Activated CD4-positive, alpha-beta T cell treated with anti-CD3 and anti-CD28 coated beads, Interleukin-2, Interleukin-6, amounts not matched to agents 100 ng/mL and 50 ng/mL, durations not matched to agents 16 hours and 8 hours (primary cell): ENCODE measurements at places on chromosomes 5 and 9.

GRCh38 chr9:128249908-128250838, 25.6 kb downstream of the GOLGA2 start:
- DNase-seq = peak; percentile 98

GRCh38 chr5:65382582-65382981, 99.1 kb downstream of the ADAMTS6 start:
- DNase-seq = no peak

- no peak for DNase-seq
Observed at GRCh38 chr5:179269781-179270543, 75.3 kb downstream of the ADAMTS2 start.

- DNase-seq = no peak
Observed at GRCh38 chr5:120544043-120544442, 79.9 kb downstream of the PRR16 start.

DNA sequence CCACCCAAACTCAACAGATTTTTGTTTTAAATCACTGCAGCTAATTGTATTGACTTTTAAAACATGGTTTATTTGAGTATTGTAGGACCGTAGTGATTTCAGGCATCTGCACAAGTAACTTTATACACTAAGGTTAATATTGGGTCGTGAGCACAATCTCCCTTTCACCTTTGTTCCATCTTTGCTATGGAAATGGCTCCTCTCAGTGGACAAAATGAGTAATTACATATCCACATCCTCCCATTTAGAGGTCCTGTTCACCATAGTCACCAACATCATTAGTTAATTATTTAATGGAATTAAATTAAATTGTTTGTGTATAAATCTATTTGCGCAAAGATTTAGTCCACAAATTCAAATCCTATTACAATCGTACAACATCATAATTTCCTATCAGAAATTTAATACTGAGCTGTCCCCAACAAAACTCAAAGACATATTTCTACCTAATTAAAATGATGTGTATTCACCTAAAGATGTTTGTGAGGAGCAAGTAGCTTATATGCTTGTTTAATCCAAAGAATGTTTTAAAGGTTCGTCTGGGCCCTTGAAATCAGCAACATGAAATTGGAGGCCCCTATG, 173.0 kb upstream of the DAPK1 start:
- peak; percentile 61 for DNase-seq

GRCh38 chr9:34545497-34545896, 22.7 kb upstream of the ENHO start:
- DNase-seq = no peak

GRCh38 chr9:124794902-124795491, 18.1 kb downstream of the OLFML2A start:
- DNase-seq = no peak

DNA sequence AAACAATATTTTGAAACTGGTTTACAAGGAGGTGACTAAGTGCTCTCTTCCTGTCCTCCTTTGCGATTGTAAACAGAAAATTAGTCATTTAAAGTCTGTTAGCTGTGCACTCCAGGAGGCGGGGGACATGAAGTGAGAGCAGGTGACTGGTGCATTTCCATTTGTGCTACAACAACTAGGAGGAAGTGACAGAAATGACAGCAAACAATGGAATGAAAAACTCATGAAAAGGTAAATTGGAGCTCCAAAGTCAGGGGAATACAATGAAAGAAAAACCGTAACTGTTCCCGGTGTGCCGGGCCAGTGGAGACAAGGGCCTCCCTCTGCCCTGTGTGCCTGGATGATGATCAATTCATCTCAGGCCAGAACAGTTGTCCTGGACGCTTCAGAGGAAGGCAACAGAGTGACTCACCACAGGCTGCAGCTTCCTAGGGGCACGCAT, 439.9 kb downstream of the GADD45G start:
- DNase-seq = peak; percentile 63

DNA sequence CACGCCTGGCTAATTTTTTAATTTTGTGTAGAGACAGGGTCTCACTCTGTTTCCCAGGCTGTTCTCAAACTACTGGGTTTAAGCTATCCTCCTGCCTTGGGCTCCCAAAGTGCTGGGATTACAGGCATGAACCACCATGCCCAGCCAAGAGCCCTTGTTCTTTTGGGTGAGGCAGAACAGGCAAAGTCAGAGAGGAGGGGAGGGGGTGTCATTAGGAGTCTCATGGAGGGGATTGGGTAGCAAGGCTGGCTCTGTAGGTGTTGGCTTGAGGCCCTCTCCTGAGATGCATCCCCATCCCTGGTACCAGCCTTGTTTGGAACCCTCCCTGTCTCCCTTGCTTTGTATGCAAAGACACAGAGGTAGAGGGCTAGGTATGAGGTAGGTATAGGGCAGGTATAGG, 24.1 kb downstream of the GSN start:
- DNase-seq = no peak

DNA sequence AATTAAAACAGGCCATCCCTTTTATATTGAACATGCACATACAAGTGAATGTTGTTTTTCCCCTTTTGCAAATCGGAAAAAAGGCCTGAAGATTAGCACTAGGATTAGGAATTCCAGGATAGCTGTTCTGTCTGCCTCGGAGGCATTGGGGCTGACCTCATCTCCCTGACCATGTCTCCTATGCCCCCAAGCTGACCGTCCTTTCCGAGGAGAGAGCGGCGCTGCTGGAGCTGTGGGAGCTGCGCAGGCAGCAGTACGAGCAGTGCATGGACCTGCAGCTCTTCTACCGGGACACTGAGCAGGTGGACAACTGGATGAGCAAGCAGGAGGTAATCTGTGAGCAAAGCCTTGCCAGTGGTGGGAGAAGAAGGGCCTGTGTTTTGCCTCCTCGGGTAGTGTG, 28.3 kb downstream of the SPTAN1 start:
- no peak for DNase-seq

- peak; percentile 38 for DNase-seq
Observed at GRCh38 chr5:41482715-41483114, 27.7 kb downstream of the PLCXD3 start.

- no peak for DNase-seq
Observed at GRCh38 chr9:37859043-37859442, 44.9 kb downstream of the SLC25A51 start.

DNA sequence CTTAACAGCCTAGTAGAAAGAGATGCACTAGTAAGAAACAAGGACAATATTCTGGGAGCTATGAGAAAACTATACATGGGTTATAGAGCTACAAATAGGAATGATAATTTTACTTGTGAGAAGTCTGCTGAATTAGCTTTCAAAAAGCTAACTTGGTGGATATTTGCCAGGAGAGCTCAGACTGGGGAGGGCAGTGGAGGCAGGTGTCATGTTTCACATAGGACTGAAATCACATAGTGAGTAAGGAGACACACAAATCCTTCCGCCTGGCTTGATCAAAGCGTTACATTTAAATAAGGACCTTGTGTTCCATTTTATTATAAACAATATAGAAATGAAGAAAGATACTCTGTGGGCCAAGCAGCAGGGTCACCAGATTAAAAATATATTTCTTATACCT, 235.0 kb downstream of the ISL1 start:
- DNase-seq = no peak

- DNase-seq = no peak
Observed at GRCh38 chr9:80163889-80164288, 592.1 kb downstream of the TLE4 start.

GRCh38 chr9:95870352-95870751, 5.1 kb upstream of the ERCC6L2 start:
- DNase-seq = no peak

DNA sequence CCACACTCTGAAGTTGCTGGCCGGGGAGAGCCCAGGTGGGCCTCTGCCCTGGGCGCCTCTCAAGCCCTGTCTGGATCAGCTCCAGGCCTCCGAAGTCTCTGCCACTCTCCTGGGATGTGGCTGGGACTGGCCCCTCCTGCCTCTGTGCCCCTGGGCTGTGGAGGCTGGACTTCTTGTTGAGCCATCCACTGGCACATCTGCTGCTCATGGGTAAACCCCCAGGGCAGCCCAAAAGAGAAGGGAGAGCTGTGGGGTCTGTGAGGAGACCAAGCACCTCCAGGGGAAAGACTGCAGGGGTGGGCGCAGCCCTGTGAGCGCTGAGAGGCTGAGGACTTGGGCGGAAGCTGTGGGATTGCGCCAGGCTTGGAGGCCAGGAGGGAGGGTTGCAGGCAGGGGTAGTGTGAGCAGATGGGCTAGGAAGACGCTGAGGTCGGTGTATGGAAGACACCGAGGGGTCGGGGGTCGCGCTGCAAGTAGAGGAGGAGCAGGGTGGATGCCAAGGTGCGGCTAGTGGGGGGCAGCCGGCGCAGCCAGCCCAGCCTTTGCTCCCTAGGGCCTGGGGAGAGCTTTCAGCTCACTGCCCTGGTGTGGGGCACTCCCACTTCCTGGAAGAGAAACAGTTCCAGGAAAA, 118.1 kb downstream of the WNK2 start:
- DNase-seq = no peak

- DNase-seq = no peak
Observed at GRCh38 chr9:84538879-84539278, 130.7 kb upstream of the NTRK2 start.

DNA sequence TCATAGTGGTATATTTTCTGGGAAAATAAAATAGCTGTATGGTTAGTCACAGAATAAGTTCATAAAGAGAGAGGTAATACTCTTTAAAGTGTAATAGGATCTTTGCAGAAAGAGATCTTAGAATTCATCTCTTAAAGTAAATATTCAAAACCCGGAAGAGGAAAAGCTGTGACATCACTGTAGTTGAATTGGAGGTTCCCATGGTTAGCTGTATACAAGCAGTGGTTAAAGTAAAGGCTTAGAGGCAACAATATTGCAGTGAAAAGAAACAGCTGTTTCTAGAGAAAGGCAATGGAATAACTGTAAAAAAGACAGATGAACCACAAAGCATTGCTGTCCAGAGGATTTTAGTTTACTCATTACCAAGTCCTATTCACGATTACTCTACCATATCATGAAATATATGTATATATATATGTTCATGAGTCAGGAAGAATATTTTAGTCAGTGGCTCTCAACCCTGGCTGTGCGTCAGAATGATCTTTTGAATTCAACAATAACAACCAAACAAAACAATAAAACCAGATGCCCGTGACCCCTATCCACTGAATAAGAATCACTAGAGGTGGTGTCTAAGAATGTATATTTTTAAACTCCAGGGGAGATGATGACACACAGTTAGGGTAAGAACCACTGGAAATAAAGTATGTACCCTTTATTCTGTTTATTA, 4.7 kb downstream of the ERCC6L2 start:
- DNase-seq = no peak

DNA sequence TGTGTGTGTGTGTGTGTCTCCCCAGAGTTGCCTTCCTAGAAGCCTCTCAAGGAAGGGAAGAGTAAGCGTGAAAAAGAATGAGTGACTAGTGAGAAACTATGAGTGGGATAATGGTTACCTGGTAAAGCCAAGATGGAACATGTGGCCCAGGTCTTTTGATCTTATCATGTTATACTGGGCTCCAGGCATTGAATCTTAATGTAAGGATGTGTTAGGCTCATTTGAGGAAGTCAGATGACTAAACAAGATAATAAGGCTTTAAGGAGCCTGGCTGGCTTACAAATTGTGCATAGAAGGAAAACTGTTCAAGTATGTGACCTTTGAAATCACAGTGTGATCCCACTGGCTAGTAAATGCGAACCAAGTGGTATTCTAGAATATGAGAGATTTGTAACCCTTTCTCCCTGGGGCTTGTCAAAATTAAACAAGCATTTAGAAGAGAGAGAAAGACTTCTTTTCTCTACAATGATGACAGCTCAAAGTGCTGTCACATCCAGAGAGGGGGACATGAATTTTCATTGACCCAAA, 29.9 kb upstream of the HMHB1 start:
- DNase-seq = no peak

DNA sequence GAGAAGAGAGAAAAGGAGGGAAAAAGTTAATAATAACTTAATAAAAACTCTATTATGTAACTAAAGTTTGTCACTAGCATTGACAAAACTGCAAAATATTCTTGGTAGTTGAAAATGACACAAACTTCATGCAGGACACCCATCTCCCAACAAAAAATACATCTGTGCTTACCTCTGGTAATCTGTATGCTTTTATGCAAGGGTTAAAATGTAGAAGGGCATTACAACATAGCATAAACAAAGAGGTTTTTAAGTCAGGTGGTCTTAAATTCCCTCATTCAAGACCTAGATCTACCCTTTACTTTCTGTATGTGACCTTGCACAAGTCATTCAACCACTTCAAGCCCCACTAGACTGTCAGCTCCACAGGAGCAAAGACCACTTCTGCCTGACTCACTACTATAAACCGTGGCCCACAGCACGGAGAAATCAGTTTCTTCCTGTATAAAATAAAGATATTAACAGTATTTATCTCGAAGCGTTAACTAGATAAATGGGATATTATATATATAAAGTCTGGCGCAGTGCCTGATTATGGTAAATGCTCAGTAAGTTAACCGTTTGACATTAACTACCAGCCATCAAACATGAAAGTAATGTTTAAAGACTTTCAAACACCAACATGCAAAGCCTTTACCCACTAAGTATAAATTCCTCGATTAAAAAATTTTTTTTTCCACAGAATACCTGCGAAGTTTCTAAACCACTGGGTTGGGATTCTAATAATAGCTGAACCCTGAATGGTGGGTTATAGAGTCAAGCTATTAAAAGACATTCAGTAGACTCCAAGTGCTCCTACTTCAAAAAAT, 2.0 kb downstream of the FBXL17 start:
- no peak for DNase-seq

GRCh38 chr9:123812984-123813383, 116.9 kb downstream of the DENND1A start:
- DNase-seq = no peak

DNA sequence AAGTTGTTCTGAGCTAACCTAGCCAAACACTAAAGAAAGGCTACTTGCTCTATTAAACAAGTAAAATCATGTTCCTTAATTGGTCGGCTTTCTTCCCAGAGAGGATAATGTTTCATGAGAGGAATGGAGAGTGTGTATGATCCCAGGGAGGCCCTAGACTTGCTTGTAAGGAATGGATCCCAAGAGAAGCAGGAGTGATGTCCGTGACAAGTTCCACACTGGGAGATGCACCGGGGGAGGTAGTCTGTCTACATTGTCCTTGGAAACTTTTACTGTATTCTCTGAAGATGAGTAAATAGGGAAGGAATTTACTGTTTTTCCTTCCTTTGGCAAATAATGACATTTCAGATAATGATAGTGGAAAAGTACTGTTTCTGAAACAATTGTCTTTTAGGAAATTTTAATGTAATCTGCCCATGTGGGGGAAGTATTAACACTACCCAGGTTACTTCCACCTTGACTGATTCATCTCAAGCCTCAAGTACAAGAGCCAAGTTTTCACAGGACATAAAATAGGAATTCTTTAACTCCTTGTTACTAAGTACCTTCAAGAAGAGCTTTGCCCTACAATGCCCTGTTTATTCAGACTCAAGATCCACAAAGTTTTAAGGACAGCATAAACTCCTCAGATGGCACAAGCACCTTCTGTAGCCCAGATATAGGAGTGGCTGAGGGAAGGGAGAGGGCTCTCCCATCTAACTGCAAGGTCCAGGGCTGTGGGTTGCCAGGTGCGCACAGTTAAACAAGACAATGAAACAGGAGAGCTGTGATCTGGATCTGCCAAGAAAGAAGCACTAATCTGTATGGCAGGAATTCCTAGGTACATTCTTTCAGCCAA, 152.1 kb downstream of the GNA14 start:
- no peak for DNase-seq

DNA sequence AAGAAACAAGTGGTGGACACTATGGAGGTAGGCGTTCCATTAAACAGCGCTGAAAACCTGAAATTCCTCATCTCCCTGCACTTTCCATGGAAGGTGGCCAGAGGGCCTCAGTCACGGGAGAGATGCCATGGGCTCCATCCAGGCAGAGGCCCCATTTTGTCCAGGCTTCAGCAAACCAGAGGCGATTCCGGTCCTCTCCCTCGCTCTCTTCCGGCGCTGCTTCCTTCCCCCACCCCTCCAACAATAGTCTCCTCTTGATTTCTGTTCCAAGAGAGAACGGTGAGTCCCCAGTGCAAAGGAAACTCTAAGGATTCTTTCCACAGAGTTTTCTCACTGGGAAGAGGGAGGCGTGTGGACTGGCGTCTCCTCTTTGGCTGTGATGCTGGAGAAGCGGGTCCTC, 7.5 kb downstream of the ZNF366 start:
- no peak for DNase-seq
